ENCODE measurements at places on chromosomes 1 and 21.
A peak's percentile ranks its signal among the peaks of the same experiment; 100 is the strongest.

DNA sequence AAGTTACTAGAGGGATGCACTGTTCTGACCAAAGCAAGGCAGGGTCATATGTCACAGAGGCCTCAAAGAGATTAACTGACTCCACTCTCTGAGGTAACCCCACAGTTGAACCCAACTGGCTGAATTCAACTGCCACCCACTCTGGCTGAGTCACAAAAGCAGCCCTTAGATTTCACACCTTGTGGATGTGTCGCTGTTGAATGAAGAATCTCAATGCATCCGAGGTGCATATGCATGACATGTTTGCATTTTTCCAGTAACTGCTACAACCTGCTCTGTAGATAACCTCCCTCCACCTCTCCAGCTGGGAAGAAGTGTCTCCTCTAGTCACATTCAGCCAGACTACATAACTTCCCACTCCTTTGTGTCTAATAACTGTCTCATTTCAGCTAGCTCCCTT lies 27.9 kb upstream of the KIF21B start:
- peak; percentile 36 for DNase-seq

DNA sequence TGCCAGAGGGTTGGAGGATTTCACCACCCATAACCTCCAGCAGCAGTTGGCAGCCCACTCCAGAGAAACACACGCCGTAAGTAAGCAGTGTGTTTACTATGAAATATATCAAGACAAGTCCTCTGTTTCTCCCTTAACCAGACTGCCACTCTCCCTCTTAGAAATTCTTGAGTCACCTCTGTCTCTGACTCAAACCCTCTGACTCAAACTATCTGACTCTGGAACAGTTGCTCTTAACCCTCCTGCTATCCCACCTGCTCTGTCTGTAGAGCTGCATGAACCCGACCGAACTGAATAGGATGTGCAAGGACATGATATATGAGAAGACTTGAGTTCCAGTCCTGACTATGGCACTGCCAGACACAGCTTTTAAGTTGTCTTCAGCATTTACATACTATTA lies 14.1 kb downstream of the INPP5B start:
- DNase-seq = no peak

DNA sequence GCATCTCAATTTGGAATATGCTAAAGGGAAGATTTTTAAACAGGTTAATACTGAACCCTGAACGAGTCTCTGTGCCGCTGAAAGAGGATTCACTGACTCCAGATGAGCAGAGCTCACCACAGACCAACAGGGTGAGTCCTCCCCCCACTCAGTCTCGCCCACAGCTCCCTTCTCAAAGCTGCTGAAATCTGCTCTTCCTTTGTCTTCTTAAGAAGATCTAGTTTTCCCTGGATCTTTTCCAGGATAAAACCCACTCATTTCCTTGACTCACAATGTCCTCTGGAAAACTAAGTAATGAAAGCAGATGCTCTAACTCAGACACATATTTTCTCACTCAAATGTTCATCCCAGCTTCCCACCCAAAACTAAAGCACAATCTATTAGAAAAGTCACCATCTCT lies 447.0 kb upstream of the PKN2 start:
- no peak for DNase-seq

GRCh38 chr1:231971397-231972110 lies 345.0 kb downstream of the DISC1 start:
- DNase-seq = no peak

DNA sequence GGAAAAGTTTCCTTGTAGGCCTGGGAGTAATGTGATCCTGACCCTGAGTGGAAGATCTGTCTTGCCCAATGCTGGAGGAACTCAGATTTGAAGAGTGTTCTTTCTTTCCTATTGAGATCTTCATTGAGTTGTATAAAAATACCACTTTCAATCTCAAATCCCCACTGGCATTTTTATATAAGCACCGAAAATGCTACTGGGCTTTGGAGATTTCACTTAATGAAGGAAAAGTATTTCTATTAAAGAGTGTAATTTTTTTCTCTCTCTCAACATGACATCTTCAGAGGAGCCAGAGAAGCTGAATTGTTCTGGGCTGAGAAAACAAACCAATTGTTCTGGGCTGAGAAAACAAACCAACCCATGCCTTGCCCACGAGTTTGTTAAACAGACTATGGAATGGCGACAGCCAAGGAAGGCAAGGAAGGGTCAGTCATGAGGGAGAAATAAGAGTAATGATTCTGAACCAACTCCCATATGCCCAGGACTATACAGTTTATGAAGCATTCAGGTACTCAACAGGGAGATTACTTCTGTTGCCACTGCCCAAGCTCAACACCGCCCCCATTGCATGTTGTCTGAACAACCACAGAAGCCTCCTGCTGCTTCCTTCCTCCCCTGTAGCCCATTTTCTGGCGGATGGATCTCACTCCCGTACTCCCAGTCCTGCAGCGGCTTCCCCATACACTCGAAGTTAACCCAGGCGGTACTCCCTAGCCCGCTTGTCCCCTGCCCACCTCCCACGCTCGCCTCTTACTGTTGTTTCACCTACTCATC lies 103.2 kb downstream of the BEND5 start:
- no peak for DNase-seq

- no peak for DNase-seq
Observed at GRCh38 chr1:192632641-192633532, 3.1 kb upstream of the RGS13 start.

GRCh38 chr1:184393962-184394361 lies 7.1 kb downstream of the C1orf21 start:
- DNase-seq = no peak

- no peak for DNase-seq
Observed at GRCh38 chr1:162329826-162330225, 46.8 kb downstream of the SPATA46 start.

DNA sequence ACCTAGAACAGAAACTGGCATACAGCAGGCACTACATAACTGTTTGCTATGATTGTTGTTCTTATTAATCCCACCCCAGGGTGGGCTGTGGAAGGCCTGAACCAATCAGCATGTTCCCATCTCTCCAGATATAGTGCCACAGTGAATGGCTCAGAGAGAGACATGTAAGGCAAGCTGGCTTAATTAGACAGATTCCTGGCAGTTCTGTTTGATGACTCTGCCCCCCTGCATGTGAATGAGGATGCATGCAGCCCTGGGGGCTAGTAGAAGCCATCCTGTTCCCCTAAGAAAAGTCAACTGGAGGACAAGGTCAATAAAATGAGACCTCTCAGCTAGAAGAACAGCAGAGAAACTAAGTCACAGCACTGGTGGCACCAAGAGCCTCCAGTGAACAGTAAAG lies 130.3 kb downstream of the GLIS1 start:
- no peak for DNase-seq

- no peak for DNase-seq
Observed at GRCh38 chr1:14887764-14888350, 265.7 kb upstream of the TMEM51 start.

DNA sequence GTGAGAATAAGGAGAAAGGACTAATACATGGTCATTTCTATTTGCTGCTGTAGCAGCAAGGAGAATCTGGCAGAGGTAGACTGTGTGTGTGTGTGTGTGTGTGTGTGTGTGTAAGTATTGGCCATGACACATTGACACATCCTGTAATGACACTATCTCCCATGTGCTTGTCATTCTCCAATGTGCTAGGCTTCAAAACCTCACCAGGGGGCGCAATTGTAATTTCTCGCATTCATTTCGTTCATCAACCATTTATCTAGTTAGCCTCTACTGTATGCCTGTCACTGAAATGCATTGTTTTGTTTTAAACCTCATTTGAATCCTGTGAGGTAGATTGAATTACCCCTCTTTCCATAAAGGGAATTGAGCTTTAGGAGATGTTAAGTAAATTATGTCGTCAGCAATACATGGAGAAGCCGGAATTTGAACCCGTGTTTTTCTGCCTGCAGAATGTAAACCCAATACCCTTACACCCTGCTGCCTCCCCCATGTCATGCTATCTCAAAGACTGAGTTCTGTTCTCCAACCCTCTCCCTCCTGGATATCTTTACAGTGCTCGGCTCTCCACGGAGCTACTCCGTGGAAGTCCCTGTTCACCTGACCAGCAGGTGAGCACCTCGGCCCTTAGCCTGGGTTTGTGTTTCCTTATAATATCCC lies 100.8 kb downstream of the UCK2 start:
- peak; percentile 54 for DNase-seq

DNA sequence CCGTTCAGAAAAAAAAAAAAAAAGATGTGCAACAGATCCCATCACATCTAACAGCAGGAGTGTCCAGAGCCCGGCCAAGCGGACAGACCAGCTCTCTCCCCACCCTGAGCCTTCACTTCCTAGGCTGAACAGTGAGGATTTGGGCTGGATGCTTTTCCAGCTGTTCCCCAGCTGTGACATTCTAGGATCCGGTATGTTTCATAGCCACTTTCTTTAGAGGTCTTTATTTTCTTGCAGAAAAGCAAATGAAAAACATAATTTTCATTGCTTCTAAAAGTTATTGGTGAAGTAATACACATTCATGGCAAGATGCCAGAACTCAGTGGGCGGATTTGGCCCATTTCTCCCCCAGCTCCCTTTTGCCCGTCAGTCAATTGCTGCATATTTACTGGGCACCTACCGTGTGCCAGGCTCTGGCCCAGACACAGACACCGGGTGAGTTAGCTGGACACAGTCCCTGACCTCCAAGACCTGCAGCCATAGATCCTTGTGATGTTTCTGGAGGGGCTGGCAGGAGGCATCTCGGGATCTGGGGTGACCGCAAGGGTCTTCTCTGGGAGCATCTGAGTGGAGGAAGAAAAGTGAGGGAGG lies 213.7 kb upstream of the VAMP3 start:
- no peak for DNase-seq

- no peak for DNase-seq
Observed at GRCh38 chr21:45374826-45375455, 30.0 kb upstream of the COL18A1 start.

- DNase-seq = no peak
Observed at GRCh38 chr21:36692114-36692834, 6.6 kb upstream of the SIM2 start.

DNA sequence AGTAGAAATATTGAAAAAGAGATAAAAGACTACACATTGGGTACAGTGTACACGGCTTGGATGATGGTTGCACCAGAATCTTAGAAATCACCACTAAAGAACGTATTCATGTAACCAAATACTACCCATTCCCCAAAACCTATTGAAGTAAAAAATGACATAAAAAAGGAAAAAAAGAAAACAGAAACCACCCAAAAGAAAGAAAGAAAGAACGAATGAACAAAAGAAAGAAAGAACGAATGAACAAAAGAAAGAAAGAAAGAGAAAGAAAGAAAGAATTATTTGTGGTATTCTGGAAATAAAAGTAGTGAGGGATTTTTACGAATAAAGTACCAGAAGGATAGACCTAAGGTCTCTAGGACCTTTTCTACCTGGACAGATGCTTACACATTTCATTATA lies 42.1 kb downstream of the PHACTR4 start:
- DNase-seq = no peak

DNA sequence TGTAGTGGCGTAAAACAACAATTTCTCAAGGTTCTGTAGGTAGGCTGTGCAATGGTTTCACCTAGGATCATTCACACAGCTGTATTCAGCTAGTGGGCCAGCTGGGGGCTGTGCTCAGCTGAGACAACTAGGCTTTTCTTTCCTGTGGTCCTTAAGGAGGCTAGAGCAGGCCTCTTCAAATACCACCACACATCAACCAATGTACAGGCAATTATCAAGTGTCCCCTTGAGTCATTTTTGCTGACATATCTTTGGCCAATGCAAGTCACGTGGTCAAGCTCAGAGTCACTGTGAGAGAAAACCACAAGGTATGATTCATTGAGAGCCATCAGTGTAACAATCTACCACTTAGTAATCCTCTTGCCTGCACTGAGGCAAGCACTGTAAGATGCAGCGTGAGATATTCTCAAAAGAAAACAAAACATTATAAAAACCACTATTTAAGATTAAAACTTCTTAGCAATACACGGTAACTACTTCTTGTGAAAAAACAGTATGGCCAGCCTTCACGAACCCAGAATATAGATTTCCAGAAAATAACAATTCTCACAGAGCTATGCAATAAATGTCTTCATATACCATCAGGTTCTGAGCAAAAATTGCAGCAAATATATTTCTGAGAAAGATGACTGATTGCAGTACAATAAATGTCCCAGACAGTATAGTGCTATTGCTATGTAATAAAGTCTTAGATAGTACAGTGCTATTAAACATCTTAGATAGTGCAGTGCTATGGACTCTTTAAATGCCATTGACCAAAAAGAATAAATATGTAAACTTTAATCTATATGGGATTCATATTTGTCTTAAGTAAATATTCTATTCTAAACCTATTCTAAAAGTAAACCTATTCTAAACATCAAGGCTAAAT lies 55.3 kb downstream of the NME7 start:
- peak; percentile 41 for DNase-seq

DNA sequence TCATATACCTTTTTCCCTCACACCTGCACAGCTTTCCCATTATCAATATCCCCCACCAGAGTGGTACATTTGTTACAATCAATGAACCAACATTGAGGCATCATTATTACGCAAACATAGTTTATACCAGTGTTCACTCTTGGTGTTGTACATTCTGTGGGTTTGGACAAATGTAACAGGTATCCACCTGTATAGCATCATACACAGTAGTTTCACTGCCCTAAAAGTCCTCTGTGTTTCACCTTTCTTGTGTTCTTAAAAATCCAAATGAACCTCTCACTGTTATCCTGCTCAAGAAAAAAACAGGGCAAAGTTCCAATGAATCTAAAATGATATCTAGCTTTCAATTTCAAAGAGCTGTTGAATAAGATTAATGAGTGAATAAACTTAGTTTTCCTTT lies 45.9 kb upstream of the NR5A2 start:
- DNase-seq = no peak

GRCh38 chr1:6477039-6477820 lies 11.3 kb upstream of the TNFRSF25 start:
- DNase-seq = no peak

- no peak for DNase-seq
Observed at GRCh38 chr1:208599063-208599462, 354.9 kb upstream of the PLXNA2 start.

- DNase-seq = no peak
Observed at GRCh38 chr1:15765495-15766194, 7.0 kb downstream of the FBLIM1 start.

GRCh38 chr1:173503391-173503790 lies 26.3 kb downstream of the PRDX6 start:
- DNase-seq = no peak

DNA sequence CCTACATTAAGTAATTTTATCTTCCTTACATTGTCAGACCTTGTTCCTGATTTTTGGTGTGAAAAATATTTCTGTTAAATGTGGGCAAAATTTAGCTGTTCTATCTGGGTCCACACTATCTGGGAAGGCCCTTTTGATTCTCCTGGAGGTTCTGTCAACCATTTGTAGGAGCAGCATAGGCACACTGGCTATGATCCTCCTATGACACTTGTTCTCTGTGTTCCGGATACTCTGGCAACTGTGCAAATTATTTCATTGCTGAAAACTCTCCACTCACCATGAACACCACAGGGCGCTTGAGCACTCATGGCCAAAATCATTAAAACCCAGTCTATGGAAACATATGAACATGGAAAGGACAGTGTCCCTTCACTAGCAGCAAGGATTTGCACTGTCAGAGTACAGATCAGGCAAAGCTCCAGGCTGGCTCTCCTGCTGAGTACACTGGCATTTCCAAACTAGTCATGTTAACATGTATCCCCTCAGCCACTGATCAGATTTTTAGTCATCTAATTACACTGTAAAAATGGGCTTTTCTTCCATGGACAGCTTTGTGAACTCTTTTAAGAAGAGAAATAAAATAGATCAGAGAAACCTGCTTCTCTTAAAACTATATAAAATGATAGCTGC lies 43.9 kb upstream of the SGIP1 start:
- DNase-seq = no peak
